ENCODE measurements at places on chromosomes 1 and 21.

DNA sequence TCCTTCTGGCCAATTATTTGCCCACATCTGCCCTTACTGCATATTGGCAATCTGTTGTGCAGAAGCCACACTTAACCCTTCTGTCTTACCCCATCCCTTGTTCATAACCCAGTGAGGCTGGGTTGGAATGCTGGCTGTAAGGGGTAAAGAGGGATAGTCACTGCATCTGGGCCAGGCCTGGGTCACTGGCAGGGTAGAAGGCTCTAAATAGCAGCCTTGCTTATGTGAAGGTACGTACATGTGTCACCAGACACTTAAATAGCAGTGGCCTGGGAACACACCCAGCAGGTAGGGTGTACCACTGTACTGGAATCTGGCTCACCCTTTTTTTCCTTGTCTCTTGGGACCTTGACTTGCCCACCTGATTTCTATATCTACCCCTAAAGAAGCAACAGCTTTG is 9.9 kb upstream of the TARS2 start:
- DNase-seq: no peak

GRCh38 chr1:160963521-160963920 is 8.9 kb upstream of the ITLN2 start:
- DNase-seq: no peak

- no peak for DNase-seq
These were observed 61.7 kb upstream of the PUM1 start for GRCh38 chr1:31127266-31127665.

GRCh38 chr1:201021630-201022492 is 1.7 kb downstream of the KIF21B start:
- DNase-seq: peak; percentile 47

- DNase-seq: no peak
These were observed 8.1 kb downstream of the FMN2 start for GRCh38 chr1:240099748-240100147.

Data from mucosa of descending colon (tissue), 3 donors.